Sigmoid colon (tissue), 7 donors: ENCODE measurements at places on chromosomes 13 and 19.

GRCh38 chr13:71338070-71338469 is 528.9 kb downstream of the DACH1 start:
- DNase-seq = no peak

DNA sequence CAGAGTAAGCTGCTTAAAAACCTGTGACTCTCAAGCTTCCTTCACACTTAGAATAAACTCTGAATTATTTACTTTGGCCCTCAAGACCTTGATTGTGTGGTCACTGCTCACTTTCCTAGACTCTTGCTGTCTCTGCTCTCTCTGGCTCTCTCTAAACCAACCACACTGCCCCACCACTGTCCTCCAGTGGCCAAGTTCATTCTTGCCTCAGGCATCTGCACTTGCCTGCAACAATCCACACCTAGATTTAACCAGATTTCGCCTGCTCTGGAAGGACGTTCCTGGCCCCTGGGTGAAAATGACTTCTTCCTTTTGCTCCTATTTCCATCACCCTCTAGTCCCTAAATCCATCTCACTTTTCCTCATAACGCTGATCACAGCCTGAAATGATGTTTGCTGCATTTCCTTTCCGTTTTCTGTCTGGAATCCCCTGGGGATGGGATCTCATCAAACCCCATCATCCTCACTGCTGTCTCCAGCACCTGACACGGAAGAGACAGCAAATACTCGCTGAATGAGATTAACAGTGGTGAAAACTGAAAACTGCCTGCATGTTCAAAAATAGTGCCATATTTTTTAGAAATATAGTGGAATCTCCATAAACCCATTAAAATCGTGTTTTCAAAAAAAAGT is 232.6 kb downstream of the UQCRFS1 start:
- no peak for DNase-seq

DNA sequence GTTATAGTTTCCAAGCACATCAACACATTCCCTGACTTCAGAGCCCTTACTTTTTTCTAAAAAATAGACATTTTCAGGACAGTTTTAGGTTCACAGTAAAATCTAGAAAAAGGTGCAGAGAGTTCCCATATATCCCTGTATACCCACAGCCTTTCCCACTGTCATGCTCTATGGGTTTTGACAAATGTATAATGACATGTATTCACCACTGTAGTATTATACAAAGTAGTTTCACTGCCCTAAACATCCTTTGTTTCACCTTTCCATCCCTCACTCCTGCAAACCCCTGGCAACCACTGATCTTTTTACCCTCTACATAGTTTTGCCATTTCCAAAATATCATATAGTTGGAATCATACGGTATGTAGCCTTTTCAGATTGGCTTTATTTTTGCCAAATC is 15.6 kb downstream of the NAA16 start:
- DNase-seq = no peak

DNA sequence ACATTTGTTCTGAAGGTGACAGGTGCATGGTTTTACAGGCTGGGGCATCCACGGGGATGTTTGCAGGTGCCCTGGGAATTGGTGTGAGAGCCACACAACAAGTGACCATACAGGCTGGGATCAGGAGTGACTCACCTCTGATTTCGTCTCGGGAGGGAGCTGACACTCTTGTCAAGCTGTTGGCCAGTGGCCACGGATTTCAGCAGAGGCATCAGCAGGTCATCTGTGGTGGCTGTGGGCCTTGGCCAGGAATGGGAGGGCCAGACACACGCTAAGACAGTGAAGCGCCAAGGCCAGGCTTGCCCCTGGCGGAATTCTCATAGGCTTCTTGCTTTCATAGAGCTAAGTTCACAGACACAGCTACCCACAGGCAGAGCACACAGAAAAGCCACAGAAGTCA is 108.6 kb downstream of the HSPH1 start:
- no peak for DNase-seq

GRCh38 chr19:17949956-17950309 is 17.0 kb upstream of the KCNN1 start:
- DNase-seq = no peak

GRCh38 chr19:1418951-1419738 is 11.8 kb downstream of the DAZAP1 start:
- DNase-seq = no peak
